ENCODE measurements at places on chromosomes 1 and 21. TPM values are rescaled to one million over a fixed set of nuclear protein-coding genes. Genes with fewer than 3 reads are reported as not detected.

The UBE2U gene
- not detected for total RNA-seq

The SPATA1 gene
- 0.41 TPM for total RNA-seq

The AIM2 gene
- 3.3 TPM for total RNA-seq

The MTR gene
- 28.6 TPM for total RNA-seq

The XKR8 gene
- total RNA-seq, result 5.2 TPM

The COPA gene
- total RNA-seq, result 117 TPM

The PIGR gene
- total RNA-seq, result 8.6 TPM

The GFI1 gene
- total RNA-seq, result 0.36 TPM

The KRTAP13-2 gene
- not detected for total RNA-seq

The KIF21B gene
- total RNA-seq, result 0.82 TPM

GRCh38 chr1:167899253-167899681 is 14.7 kb downstream of the ADCY10 start:
- H3K27ac ChIP-seq, result no peak overlapping the region
- peaks cover 12% of the 10 kb centered on the region for H3K4me1 ChIP-seq
- no peaks in the 10 kb centered on the region for H3K27me3 ChIP-seq
- peak; percentile 71 for DNase-seq

GRCh38 chr1:28519946-28520725 is 14.3 kb downstream of the RCC1 start:
- H3K27me3 ChIP-seq, result no peaks in the 10 kb centered on the region
- no peaks in the 10 kb centered on the region for H3K4me1 ChIP-seq
- no peak for DNase-seq
- H3K27ac ChIP-seq, result no peak overlapping the region
- H3K4me3 ChIP-seq, result no peak overlapping the region
- H3K36me3 ChIP-seq, result no peaks in the 10 kb centered on the region

GRCh38 chr1:151499930-151500329 is 11.3 kb upstream of the CGN start:
- no peaks in the 10 kb centered on the region for H3K36me3 ChIP-seq
- no peak overlapping the region for H3K4me3 ChIP-seq
- H3K4me1 ChIP-seq, result peaks cover 3% of the 10 kb centered on the region
- no peak for DNase-seq

GRCh38 chr21:25960402-25960801 is 210.2 kb downstream of the APP start:
- peaks cover 17% of the 10 kb centered on the region for H3K36me3 ChIP-seq
- H3K27me3 ChIP-seq, result no peaks in the 10 kb centered on the region
- no peak overlapping the region for H3K4me3 ChIP-seq
- H3K4me1 ChIP-seq, result no peaks in the 10 kb centered on the region

GRCh38 chr1:59229138-59229537 is 67.8 kb upstream of the FGGY start:
- no peaks in the 10 kb centered on the region for H3K4me1 ChIP-seq
- H3K36me3 ChIP-seq, result no peaks in the 10 kb centered on the region
- DNase-seq, result no peak
- no peak overlapping the region for H3K4me3 ChIP-seq

DNA sequence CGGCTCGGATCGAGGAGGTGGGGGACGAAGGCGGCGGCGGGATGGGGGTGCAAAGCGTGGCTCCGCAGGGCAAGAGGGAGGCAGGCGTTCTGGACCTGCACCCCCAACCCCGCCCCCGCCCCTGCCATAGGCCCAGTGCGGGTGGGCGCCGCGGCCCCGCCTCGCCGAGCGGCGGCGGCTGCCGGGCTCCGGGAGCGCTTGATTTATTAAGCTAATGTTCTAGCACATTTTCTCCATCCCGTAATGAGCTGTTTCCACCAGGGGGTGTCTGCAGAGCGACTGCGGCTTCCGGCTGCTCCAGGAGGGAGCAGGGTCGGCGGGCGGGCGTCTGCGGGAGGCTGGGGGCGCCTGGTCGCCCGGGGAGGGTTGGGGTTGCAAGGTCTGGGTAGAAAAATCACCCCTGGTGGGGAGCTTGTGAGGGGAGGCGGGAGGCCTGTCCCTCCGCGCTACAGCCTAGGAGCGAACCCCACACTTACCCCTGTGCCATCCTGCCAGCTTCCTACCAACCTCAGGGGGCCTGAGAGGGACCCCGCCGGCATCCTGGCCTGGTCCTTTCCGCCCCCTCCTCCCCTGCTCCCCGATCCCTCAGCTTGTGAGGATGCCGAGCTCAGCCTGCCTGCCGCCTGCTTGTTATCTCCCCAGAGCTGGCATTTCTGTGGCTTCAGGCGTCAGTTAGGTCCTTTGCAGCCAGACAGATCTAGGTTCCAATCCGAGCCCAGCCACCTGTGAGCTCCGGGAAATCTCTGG is 48.5 kb upstream of the ACOT11 start:
- H3K4me1 ChIP-seq, result no peaks in the 10 kb centered on the region
- DNase-seq, result no peak
- H3K27ac ChIP-seq, result peak overlapping the region; percentile 7

DNA sequence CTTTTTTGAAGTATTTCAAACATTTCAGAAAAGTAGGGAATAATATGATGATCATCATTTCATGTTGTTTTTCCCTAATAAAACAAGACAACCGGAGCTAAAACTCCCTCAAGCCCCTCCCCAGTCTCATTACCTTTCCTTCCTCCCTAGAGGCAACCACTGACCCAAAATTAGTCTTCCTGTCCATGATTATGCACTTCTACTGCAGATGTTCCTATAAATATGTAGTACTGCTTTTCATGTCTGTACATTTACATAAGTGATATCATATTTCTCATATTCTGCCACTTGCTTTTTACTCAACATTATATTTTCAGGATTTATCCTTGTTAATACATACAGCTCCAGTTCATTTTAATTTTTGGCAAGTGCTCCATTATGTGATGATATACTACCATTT is 58.7 kb upstream of the GOLT1A start:
- H3K4me1 ChIP-seq, result no peaks in the 10 kb centered on the region
- no peak for DNase-seq
- H3K27ac ChIP-seq, result no peak overlapping the region
- H3K36me3 ChIP-seq, result no peaks in the 10 kb centered on the region
- no peak overlapping the region for H3K4me3 ChIP-seq

DNA sequence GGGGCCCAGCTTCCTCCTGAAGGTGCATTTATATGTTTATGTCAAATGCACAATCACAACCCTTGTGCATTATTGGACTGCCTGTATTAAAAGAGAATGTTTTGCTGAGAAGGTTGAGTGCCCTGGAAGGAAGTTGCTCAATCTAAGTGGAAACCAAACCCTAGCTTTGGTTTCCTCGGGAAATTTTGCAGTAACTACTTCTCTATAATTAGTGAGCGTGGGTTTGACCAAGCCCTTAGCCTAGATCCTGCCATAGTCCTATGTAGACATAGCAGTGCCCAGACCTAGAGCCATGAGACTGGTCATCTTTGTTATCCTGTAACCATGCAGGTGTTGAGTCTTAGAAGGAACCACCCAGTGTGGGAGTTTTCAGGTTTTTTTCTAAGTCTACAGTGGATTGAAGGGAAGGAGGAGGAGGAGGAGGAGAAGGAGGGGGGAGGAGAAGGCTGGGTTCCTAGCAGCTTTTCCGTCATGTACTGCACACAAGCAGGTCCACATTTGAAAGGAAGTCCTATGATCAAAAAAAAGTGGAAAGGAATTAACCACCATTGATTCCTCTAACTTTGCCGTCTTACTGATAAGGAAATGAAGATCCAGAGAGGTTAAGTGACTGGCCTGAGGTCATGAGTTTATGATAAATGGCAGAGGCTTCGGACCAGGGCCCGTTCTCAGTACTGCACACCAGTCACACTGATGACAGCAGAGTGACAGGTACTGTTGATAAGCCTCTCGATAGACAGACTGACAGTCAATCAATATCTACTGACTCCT is 72.2 kb upstream of the LYST start:
- no peak overlapping the region for H3K4me3 ChIP-seq
- no peaks in the 10 kb centered on the region for H3K27me3 ChIP-seq
- no peaks in the 10 kb centered on the region for H3K36me3 ChIP-seq
- H3K27ac ChIP-seq, result peak overlapping the region; percentile 30

GRCh38 chr1:29777522-29777921 is 541.2 kb downstream of the PTPRU start:
- no peak overlapping the region for H3K27ac ChIP-seq
- no peaks in the 10 kb centered on the region for H3K36me3 ChIP-seq
- H3K27me3 ChIP-seq, result peaks cover 6% of the 10 kb centered on the region
- no peak overlapping the region for H3K4me3 ChIP-seq

GRCh38 chr21:16532840-16533239 is 803.1 kb downstream of the USP25 start:
- H3K36me3 ChIP-seq, result no peaks in the 10 kb centered on the region
- no peak for DNase-seq
- no peak overlapping the region for H3K4me3 ChIP-seq
- no peaks in the 10 kb centered on the region for H3K4me1 ChIP-seq
- H3K27ac ChIP-seq, result peak overlapping the region; percentile 79

GRCh38 chr21:34553151-34553952 is 41.3 kb upstream of the KCNE1 start:
- no peaks in the 10 kb centered on the region for H3K27me3 ChIP-seq
- H3K36me3 ChIP-seq, result no peaks in the 10 kb centered on the region
- DNase-seq, result no peak
- peak overlapping the region; percentile 59 for H3K27ac ChIP-seq
- peaks cover 10% of the 10 kb centered on the region for H3K4me1 ChIP-seq
- no peak overlapping the region for H3K4me3 ChIP-seq

DNA sequence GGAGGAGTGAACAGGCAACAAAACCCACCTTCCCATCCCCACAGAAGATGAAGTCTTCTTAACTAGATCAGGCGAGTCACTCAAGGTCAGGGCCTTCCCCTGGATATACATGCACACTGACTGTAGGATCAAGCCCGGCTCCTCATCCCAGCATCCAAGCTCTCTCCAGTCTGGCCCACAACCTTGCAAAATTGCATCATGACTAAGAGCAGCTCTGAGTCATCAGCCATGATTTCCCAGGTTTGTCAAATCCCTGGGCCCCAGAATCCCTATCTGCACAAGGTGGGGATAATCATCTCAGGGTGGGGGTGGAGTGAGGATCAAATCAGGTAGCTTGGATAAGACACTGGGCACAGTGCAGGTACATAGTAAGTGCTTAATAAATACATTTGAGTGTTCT is 199.3 kb upstream of the GRIK3 start:
- no peaks in the 10 kb centered on the region for H3K4me1 ChIP-seq
- H3K36me3 ChIP-seq, result no peaks in the 10 kb centered on the region
- no peaks in the 10 kb centered on the region for H3K27me3 ChIP-seq
- H3K27ac ChIP-seq, result no peak overlapping the region
- no peak overlapping the region for H3K4me3 ChIP-seq

GRCh38 chr1:10031461-10031860 is 1.3 kb upstream of the UBE4B start:
- no peaks in the 10 kb centered on the region for H3K36me3 ChIP-seq
- H3K4me1 ChIP-seq, result peaks cover 24% of the 10 kb centered on the region
- no peak overlapping the region for H3K4me3 ChIP-seq
- no peaks in the 10 kb centered on the region for H3K27me3 ChIP-seq
- H3K27ac ChIP-seq, result no peak overlapping the region
- DNase-seq, result no peak
